Cortex of kidney (tissue), 1 donor: ENCODE measurements at places on chromosomes 5 and 9.

GRCh38 chr5:99600952-99601351 lies 672.1 kb upstream of the CHD1 start:
- no peak for DNase-seq

- DNase-seq: no peak
These were observed 12.7 kb upstream of the SLC25A48 start for GRCh38 chr5:135821802-135822201.

- no peak for DNase-seq
These were observed 153.4 kb downstream of the ZNF462 start for GRCh38 chr9:107016383-107016782.

GRCh38 chr9:133968966-133969617 lies 23.0 kb downstream of the VAV2 start:
- DNase-seq: no peak

DNA sequence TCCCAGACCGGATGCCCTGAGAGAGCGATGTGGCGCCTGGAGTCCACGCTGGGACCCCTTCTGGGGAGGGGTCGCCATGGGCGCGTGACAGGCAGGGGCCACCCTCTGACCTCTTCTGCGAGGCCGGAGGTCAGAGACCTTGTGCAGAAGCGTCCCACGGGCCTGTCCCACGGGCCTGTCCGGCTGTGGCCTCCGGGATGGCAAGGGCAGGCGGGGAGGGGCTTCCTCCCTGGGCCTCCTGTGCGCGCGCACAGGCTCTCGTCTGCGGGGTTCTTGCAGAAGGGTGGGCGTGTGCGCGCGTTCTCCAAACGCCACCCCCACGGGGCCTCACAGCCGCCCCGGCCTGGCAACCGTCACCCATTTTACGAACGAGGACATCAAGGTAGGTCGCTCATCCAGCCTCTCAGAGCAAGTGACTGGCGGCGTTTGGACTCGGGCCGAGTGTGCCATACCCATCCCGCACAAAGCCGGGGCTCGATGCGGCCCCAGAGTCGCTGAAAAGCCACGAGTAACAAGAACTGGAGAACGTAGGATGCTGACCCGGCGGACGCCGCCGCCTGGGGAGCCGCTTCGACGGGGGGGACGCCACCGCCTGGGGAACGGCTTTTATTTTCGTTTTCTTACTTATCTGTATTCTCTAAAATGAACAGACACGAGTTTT lies 897 bp downstream of the AHRR start:
- DNase-seq: no peak

DNA sequence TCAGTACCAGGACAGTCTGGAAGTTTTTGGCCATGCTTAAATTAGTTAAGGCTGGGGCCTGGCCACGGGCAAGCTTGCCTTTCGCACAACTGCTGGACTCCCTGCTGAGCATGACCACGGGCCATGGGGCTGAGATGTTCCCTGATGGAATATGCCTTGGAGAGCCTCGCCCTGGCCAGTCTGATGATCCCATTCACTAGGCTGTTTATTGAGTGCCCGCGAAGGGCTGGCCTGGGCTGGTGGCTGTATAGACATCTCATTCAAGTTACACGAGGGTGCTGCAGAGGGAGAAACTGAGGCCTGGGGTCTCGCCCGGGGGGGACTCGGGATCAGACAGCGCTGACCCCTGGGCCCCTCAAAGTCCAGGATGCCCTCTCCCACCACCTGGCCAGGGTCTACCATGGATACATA lies 7.8 kb upstream of the RXRA start:
- no peak for DNase-seq

DNA sequence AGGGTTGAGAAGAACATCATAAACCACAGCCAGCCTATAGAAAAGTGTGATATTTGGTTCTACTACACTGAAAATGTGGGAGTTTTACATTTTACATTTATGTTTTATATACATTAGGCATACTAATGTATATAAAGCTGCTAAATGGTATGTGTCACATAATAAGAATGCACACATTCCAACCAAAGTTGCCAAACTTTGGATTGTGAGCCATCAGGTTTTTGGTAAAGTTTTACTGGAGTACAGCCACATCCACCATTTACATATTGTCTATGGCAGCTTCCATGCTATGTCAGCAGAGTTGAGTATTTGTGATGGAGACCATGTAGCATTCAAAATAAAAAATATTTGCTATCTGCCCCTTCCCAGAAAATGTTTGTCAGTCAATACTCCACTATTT lies 23.1 kb upstream of the TARS1 start:
- no peak for DNase-seq

DNA sequence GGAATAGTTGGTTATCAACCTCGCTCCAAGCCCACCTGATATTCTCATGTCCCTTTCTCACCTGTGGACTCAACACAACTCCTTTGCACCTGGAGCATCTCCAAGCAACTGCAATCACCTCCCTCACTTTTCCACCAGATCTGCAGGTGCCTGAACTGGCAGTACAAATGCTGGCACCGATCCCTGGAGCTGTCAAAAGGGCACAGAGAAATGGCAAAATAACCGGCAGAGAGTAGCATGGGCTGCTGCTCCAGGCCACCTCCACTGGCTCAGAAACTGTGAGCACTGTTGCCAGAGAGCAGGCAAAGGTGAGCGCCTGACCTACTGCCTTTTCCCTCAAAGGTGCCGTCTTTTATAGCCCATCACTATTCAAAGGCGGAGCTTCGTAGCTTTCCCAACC lies 14.7 kb downstream of the EQTN start:
- DNase-seq: no peak

DNA sequence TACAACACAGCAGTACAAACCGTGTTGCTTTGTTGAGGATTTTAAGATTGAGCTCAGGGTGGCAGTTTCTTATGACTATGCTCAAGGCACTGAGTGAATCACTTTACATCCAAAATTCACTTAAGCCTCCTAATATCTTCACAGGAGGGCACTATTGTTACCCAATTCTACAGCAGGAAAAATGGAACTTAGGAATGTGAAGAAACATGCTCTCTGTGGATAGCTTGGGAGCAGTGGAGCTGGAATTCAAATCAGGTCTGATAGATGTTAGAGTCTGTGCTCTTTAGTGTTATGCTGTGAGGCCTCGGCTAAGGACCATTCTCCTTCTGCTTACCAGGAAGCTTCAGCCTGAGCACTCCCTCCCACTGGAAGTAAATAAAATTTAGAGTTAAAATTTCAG lies 18.7 kb upstream of the HMHB1 start:
- DNase-seq: no peak

DNA sequence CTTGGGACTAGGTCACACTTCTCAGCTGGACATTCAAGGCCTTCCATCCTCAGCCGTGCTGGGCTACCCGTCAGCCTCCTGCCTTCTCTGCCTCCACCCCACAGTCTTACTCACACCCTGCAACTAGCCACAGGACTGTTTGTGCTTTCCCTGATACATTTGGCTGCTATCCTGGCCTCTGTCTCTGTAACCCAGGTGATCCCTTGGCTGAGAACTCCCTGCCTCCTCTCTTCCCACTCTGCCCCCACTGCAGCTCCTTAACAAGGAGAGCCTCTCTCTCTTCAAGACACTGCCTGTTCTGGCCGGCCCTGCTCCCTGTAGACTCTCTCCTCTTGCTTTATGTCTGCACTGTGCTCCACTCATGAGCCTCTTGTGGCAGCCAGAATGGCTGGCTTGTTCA lies 120.6 kb downstream of the MSX2 start:
- DNase-seq: no peak

- DNase-seq: no peak
These were observed 5.3 kb downstream of the IL12B start for GRCh38 chr5:159324986-159325385.

GRCh38 chr5:109743770-109744212 lies 54.1 kb downstream of the MAN2A1 start:
- DNase-seq: no peak

GRCh38 chr5:80204808-80205614 lies 50.8 kb downstream of the SERINC5 start:
- DNase-seq: no peak

- DNase-seq: no peak
These were observed 44.2 kb downstream of the PKD2L2 start for GRCh38 chr5:137933491-137933911.

DNA sequence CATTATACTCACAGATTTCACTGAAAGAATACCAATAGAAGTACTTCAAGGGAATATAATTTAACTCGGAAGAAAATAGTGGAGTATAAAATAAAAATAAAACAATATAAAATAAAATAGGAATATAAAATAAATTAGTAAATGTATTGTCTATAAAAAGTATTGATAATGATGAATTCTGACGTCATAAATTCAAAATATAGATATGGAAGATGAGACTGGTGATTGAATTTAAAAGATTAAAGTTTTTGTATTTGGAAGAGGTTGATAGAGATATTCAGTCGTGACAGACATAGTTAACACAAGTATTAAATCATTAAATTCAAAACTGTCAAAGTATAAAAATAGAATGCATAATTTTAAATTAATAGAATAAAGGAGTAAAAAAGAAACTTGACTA lies 964.9 kb upstream of the C9orf72 start:
- no peak for DNase-seq

DNA sequence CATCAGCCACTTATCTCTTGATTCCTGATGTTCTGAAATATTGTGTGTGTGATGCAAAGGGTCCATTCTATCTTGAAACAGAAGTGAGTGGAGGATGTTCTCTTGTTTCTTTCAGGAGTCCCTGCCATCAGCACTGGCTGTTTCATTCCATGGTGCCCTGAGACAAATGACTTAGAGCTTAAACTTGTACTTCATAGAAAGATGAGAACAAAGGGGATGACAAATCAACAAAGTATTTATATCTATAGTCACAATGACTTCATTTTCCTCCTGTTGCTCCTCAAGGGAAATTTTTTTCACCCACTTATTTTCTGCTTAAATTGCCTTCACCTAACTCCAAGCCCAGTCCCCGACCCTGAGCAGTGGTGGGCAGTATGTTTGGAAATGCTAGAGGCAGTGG lies 171.6 kb downstream of the TARS1 start:
- DNase-seq: no peak

- no peak for DNase-seq
These were observed 117.9 kb upstream of the IRX4 start for GRCh38 chr5:2000591-2000990.

- no peak for DNase-seq
These were observed 92.2 kb upstream of the MOCS2 start for GRCh38 chr5:53201746-53202145.

GRCh38 chr5:109959652-109960051 lies 269.9 kb downstream of the MAN2A1 start:
- DNase-seq: no peak

GRCh38 chr9:109910671-109911518 lies 130.9 kb downstream of the PALM2AKAP2 start:
- no peak for DNase-seq

DNA sequence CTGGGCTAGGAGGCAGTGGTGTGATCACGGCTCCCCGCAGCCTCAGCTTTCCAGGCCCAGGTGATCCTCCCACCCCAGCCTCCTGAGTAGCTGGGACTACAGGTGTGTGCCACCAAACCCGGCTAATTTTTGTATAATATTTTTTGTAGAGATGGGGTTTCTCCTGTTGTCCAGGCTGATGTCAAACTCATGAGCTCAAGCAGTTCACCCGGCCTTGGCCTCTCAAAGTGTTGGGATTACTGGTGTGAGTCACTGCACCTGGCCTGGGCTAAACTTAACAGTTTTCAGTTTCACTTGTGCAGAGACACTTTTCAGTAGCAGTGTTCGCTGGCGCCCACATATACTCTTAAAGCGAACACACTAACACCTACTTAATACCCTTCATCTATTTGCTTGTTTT lies 205.6 kb upstream of the ZNF608 start:
- DNase-seq: no peak

- no peak for DNase-seq
These were observed 1083.0 kb downstream of the CDH9 start for GRCh38 chr5:25955337-25955736.

DNA sequence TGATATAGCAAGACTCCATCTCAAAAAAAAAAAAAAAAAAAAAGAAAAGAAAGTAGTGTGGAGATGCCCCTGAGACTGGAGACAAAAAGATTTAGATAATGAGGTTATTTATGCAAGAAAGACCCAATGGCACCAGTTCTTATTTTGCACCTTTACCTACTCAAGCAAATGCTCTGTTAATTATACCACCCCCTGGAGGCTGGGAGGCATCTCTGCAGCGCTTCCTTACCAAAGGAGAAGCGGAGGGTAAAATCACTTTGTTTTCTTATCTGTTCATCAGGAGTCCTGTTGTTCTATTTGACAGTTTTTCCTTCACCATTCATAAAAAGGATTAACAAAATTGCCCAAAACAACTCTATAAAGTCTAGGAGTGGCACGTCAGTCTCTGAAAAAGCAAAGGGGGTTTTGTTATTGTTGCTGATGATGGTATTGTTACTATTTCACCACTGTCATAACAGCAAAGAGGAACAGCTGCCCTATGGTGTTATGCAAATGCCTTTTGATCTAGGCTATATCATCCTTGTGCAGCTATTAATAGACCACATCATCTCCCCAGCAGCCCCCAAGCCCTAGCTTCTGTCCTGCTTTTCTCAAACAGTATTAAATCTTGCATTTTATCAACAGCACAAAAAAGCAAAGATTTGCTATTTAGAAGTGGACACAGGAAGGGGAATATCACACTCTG lies 174.0 kb downstream of the PALM2AKAP2 start:
- no peak for DNase-seq

DNA sequence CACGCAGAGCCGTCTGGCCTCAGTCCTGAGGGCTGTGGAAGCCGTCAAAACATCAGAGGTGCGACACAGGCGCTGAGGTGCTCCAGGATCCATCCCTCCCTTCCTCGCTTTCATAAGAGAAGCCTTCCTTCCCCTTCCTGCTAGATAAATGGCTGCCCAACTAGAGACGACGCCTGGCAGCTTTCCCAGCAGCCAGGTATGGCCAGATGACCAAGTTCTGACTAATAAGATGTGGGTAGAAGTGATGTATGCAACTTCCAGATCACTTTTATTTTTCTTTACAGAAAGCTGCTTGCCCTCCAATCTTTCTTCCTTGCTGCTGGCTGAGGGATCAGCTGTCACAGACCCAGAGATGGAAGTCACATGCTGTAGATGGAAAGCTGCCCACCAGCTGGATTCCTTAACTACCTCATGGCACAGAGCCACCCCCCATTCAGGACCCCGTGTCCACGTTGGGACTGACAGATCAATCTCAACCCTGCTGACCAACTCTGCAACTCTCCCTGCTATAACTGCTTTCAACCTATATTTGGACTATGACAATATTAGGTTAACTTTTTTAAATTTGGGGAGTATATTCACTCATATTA lies 8.8 kb downstream of the MAPK9 start:
- DNase-seq: no peak

- no peak for DNase-seq
These were observed 54.7 kb downstream of the SEMA4D start for GRCh38 chr9:89442981-89443814.
